ENCODE measurements at places on chromosomes 2 and 18.

- DNase-seq: peak; percentile 82
Observed at GRCh38 chr2:86747711-86748639, 27.9 kb downstream of the RMND5A start.

GRCh38 chr2:224412141-224413015 lies 10.5 kb upstream of the FAM124B start:
- DNase-seq: peak; percentile 36

DNA sequence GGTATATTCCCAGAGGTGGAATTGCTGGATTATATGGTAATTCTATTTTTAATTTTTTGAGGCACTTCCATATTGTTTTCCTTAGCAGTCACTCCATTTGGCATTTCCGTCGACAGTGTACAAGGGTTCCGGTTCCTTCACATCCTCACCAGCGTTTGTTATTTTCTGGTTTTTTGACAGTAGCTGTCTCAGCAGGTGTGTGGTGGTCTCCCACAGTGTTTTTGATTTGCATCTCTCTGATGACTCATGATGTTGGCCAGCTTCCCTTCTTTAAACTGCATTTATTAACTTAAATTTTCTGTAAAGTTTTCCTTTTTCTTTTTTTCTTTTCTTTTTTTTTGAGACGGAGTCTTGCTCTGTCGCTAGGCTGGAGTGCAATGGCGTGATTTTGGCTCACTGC lies 19.7 kb downstream of the SH3BP4 start:
- DNase-seq: no peak

DNA sequence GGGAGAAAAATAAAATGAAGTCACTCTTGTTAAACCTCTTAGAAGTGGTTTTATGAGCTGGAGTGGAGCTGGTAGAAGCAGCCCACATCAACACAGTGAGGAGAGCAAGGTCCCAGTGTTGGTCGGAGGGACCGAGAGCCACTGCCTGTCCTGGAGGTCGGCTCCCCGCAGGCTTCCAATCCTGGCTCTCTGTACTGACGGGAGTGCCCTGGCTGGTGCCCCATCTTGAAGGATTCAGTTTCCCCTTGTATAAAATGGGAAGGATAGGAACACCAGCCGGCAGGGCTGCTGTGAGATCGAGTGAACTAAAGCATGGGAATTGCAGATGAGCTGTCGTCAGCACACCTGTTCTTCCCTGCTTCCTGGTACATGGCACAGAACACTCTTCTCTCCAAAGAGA lies 104.3 kb upstream of the ID2 start:
- no peak for DNase-seq

DNA sequence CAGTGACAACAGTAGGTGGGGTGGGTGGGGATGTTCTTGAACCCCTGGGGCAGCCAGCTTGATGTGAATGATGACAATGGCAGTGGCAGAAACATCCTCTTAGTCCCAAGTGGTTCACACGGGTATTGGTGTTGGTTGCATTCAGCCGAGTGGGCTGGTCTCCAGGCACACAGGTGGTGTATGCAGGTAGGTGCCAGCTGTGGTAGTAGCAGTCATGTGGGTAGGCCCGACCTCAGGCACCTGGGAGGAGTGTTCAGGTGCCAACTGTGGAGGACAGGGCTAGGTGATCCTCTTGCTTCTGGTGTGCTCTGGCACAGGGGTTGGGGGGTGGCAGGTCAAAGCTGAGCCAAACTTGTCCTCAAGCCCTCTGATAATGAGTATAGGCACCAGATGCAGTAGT lies 327.6 kb upstream of the CYP26B1 start:
- no peak for DNase-seq
